IPS-NIHi11 (cell line): ENCODE measurements at places on chromosomes 5 and 9.

- no peak for DNase-seq
These were observed 277.4 kb downstream of the SLCO4C1 start for GRCh38 chr5:102018690-102019089.

GRCh38 chr5:109304309-109304708, 105.5 kb downstream of the PJA2 start:
- no peak for DNase-seq

- DNase-seq, result no peak
These were observed 713.8 kb upstream of the MEF2C start for GRCh38 chr5:89596821-89597220.

GRCh38 chr9:109328978-109329637, 8.2 kb upstream of the EPB41L4B start:
- DNase-seq, result peak; percentile 47

- DNase-seq, result peak; percentile 71
These were observed 35.5 kb downstream of the VAV2 start for GRCh38 chr9:133956520-133957076.

- DNase-seq, result peak; percentile 43
These were observed at the start of gene PCDHGA3 for GRCh38 chr5:141343242-141343952. Gene PCDHGA3 (plus strand): TSS chr5:141343829. CDS start chr5:141344034, 205 bp downstream.

- DNase-seq, result no peak
These were observed 74.3 kb upstream of the SSBP2 start for GRCh38 chr5:81825237-81825636.

- no peak for DNase-seq
These were observed 35.4 kb upstream of the IL17B start for GRCh38 chr5:149414405-149415065.

DNA sequence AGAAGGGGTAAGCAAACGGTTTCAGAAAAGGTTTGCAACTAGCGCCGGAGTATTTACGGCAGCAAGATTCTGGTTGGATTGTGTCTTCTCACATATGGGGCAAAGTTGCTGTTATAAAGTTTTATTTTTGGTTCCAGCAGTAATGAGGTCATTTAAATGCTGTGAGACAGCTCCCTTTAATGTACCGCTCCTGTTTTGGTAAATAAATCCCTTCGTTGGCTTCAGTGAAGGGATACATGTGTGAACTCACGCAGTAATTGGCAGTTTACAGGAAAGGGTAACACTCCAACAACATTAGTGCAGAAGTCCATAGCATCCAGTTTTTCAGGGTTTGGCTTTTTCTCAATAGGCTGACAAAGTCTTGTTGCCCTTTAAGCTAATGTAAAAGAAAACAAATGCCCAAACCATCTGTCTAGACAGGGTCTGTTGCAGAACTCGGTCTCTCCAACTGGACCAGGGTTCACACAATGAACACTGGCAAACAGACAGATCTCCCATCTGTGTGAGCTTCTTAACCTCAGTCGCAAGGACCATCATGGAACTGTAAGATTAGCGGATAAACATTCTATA, 184.0 kb downstream of the GOLPH3 start:
- DNase-seq, result no peak

DNA sequence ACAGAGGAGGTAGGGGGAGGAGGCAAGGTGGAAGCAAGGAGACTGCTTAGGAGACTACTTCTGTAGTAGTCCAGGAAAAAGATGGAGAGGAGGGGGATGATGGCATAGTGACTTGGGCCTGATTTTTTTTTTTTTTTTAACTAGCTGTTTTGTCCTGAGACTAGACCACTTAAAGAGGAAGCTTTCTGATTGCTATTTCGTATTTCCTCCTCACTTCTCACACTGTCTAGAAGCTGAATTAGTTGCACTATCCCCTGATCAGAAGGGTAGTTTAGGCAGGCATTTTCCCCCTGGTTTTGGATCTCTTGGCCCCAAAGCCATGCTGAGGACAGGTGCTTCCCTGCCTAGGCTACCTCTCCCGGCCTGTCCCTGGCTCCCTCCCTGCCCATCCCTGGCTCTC, 14.9 kb downstream of the LARP1 start:
- DNase-seq, result no peak

DNA sequence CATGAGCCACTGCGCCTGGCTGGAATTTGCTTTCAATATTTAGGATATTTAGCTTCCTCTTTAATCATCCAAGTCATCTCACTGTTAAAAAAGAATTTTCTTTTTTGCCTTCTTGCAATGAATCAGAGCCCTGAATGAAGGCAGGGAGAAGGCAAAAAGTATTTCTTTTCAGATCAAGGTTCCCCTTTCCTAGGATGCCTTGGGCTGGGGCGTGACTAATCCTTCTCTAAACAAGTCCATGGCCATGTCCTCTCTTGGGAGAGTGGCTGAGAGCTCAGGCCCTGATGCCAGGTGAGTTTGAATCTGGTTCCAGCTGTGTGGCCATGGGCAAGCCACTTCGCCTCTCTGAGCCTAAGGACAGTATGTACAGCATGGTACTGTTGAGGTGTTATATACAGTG, 84.8 kb upstream of the NEURL1B start:
- no peak for DNase-seq

- DNase-seq, result no peak
These were observed 371.6 kb downstream of the KDM4C start for GRCh38 chr9:7129391-7129790.

DNA sequence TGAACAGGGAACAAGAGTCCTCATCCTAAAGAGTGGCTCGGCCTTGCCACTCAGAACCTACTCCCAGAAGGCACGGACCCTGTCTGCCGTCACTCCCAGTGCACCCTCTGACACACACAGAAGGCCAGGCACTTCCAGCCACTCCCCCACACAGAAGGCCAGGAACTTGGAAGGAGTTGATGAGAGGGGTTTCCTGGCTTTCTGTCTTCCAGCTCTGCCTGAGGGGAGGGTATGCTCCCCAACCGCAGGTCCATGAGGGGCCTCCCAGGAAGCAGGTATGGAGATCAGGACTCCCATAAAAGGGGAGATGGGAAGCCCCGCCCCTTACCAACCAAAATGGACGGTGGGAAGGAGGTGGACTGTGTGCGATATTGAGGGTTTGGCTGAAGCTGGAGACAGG, 247.6 kb upstream of the IRX4 start:
- no peak for DNase-seq

DNA sequence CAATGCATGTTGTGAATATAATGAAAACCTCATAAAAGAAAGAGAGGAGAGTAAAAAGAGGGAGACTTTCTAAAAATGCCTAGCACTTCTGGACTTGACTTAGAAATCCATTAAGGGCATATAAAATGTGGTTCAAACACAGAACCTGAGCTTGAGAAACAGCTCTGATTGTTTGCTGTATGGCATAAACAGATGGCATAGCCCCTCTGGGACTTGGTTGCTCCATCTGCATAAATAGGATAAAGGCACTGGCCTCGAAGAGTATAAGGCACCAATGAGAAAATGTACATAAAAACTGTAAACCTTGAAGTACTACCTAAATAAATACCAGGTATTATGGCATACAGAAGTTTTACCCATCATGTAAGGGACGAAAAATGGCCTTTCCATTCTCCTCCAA, 23.8 kb downstream of the MRPS27 start:
- no peak for DNase-seq

DNA sequence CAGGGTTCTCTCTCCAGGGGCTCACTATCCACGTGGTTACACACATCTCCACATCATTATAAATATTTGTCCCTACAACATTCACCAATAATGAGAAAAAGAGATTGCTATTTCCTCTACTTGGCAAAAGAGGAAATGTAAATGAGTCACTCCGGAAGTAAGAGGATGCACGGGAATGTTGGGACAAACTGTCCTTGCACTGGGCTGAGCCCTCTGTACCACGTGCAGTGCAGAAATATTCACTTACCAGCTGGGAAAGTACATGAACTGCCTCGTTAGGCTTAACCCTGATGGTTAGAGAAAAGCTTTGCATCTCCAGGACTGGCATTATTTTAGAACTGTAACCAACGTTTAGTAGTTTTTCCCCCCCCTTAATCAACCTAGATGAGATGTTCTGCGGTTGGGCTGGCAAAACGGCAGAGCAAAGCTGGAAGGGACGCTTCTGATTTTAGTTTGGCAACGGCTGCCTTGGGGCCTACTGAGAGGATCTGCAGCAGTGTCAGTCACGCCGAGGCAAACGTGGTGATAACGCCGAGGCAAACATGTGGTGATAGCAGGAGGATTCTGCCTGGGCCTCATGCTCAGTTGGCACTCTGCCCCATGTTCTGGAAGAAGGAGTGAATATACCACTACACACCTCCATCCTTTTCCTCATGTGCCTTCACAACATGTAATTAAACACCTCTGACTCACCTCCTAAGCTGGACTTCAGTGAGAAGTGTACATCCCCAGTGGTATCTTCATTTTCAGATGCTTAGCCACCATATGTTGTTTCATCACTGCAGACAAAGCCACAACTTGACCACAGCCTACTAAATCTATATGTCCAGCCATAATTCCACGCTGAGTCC, 661.4 kb upstream of the KLF4 start:
- no peak for DNase-seq

GRCh38 chr5:100904259-100904861, 1.3 kb upstream of the ST8SIA4 start:
- DNase-seq, result no peak

- no peak for DNase-seq
These were observed 74.4 kb downstream of the ATG10 start for GRCh38 chr5:82046276-82046647.

GRCh38 chr5:136162008-136162407, 29.4 kb downstream of the SMAD5 start:
- DNase-seq, result no peak

GRCh38 chr5:21806271-21806670, 1046.9 kb downstream of the CDH12 start:
- DNase-seq, result no peak

DNA sequence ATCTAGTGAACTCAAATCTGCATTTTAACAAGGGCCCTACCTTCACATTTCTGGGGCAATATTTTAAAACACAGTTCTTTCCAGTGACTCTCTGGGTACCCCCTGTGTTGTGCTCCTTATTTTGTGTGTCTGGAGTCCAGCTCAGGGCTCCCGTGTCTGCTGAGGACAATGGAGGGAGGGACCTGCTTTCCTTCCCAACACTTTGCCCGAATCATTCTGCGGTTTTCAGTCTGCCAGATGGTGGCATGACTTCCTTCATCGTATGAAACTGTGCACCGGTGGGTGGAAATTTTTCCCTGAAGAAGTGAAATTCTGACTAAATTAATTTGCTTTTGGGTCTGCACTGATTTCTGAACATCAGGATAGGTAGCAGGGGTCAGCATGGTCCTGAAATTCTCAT, 153.6 kb upstream of the CD180 start:
- DNase-seq, result no peak

DNA sequence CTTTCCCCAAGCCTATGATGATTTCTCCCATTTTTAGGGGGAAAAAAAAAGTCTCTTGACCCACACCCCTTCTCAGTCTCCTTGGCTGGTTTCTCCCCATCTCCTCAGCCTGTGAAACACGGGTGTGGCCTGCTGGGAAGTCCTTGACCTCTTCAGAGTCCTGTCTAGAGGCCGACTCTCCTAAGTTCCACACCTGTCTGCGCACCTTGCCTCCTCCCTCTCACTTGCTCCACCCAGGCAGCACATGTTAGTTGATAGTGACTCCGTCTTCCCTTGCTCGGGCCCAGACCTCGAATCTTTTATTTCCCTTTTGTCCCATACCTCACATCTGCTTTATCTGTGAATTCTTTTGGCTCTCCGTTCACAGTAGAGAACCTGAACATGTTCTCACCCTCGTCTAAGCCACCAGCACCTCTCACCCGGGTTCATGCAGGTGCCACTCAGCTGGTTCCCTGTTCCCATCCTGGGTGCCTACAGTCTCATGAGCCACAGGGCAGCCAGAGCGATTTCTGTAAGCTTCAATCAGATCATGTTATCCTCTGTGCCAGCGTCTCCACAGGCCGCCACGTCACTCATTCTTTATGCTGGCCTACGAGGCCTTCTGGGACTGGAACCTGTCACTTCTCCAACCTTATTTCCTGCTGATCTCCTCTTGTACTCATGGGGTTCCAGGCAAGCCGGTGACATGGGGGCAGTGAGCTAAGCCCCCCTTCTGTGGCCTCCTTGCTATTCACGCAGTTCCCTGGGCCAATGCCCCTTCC, 51.7 kb upstream of the LRRTM2 start:
- no peak for DNase-seq

DNA sequence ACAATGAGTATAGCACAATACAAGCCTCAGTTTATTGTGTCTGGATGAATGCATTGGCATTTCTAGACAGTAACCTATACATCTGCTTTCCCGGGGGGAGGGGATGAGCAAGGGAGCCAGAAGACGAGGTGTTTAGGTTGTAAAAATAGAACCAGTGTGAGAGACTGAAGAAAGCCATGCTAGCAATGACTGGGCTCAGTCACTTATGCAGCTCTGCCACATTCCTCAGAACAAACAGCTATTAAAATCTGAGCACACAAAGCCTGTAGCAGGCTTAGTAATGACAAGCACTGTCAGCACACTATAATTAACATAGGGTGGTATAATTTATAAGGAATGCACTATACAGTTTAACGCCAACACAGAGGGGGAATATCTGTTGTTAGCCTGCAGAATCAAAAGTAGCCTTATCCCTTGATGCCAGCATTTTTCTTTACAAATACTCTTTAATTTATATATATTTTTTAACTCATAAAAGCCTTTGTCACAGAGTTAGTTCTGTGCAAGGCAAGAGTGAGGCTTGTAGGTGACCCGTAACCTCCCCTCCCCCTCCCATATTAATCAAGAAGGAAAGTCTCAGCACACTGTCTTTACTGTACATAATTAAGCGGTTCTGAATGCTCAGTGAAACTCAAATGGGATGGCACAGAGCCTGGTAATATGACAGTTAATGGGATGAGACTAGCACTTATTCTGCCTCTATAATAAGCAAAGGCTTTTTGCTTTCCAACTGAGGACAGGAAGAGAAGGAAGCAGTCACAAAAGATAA, 295.4 kb downstream of the CSNK1G3 start:
- DNase-seq, result peak; percentile 43

DNA sequence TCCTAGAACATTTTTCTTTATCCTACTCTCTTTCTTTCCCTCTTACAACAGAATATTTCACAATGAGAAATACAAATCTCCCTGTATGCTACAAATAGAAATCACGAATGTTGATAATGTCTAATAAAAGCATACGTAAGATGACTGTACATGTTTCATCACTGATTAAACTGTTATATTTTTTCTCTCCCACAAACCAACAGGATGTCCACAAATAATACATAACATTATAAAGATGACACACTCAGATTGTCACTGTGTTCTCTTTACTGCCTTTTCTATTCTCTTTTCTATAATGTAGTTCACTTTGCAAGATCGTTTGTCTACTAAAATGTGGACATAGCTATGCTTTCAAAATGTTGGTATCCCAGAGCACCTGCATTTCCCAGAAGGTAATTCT, 90.7 kb upstream of the PARP8 start:
- no peak for DNase-seq

GRCh38 chr9:11319538-11319937, 706.7 kb upstream of the PTPRD start:
- peak; percentile 26 for DNase-seq

DNA sequence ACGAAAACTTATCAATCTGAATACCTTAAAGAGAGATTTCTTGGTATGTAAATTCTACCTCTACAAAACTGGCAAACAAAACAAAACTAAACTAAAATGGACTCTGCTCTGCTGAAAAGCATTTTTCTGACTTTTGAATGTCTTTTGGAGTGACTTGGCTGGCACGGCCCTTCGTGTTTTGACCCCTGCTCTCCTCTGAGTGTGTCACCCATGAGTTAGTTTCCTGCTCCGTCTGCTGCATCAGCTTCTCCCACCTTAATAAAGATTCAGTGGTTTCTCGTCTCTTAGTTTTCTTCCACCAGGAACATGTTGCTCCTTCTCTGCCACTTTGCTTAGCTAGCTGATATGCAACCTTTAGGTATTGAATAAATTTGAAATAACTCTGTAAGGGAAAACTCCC, 1084.0 kb upstream of the CDH18 start:
- DNase-seq, result no peak

- DNase-seq, result no peak
These were observed 774.9 kb upstream of the ZNF608 start for GRCh38 chr5:125521289-125521688.
